ENCODE measurements at places on chromosomes 2 and 18.

DNA sequence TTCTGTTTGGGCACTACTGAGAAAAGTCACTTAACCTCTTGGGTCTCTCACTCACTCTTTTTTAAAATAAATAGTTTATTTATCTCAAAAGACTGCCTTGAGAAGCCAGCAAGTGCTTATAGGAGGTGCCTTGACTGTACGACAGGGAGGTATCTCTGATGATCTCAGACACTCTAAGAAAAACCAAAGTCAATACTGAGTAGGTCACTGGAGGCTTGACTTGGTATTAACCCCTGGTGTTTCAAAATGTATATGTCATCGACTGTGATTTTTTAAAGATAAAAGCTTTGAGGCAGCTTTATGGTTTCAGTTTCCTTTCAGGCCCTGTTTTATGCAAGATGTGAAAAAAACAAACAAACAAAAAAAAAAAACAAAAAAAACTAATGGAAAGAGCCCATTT is 33.7 kb downstream of the MREG start:
- no peak for DNase-seq

- DNase-seq: no peak
Measured at GRCh38 chr2:239498981-239499634, 98.3 kb upstream of the HDAC4 start.

DNA sequence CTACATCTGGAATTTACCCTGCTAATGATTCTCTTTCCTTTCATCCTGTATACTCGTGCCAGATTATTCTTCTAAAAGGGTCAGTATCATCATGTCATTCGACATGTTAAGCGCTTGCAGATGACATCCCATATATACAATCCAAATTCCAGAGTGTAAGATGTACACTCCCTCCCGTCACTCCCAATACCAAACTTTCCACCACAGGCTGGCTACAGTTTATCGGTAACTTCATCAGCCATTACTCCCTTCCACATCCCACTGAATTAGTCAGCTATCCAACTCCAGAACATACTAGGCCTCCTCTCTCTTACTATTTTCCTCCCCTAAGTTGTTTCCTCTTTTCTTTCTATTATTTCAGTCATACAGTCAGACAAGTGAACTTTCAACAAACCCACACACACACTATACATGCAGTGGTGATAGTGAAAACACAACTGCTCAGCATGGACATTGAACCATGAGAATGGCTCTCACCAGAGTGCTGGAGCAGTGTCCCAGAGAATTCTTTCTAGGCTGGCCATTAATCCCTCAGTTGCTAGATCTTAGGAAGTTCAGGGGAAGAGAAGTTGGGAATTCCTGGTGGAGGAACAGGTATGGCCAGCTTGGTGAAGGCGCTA is 10.6 kb upstream of the NMI start:
- no peak for DNase-seq

GRCh38 chr2:235963853-235964577 is 204.2 kb downstream of the GBX2 start:
- no peak for DNase-seq

GRCh38 chr18:35466815-35467623 is 30.7 kb downstream of the INO80C start:
- DNase-seq: no peak

- no peak for DNase-seq
Measured at GRCh38 chr18:70417847-70418246, 129.0 kb downstream of the SOCS6 start.

- no peak for DNase-seq
Measured at GRCh38 chr18:72056171-72056570, 488.0 kb downstream of the CBLN2 start.

All from activated T-cell treated with anti-CD3 and anti-CD28 coated beads, Interleukin-2, amount 50 U/mL, for 1 hour (primary cell).